Activated T-helper 2 cell treated with anti-CD3 and anti-CD28 coated beads, Interferon-gamma antibody, Interleukin-2, Interleukin-4, amounts not matched to agents 10 μg/mL and 5 μg/mL and 100 μg/mL, durations not matched to agents 14 hours and 24 hours and 36 hours (primary cell): ENCODE measurements at places on chromosomes 11 and 22. TPM values are rescaled to one million over a fixed set of nuclear protein-coding genes. Genes with fewer than 3 reads are reported as not detected.

Gene APOL3
- total RNA-seq: 35.6 and 48.3 TPM in 2 replicates

Gene KRTAP5-9
- not detected in 2 replicates for total RNA-seq

Gene HPX
- total RNA-seq: 0.46 and 0.50 TPM in 2 replicates

Gene TMPRSS6
- total RNA-seq: 9.2 and 10.2 TPM in 2 replicates
